ENCODE measurements at places on chromosomes 7 and 10. TPM values are rescaled to one million over a fixed set of nuclear protein-coding genes. Genes with fewer than 3 reads are reported as not detected.
A peak's percentile ranks its signal among the peaks of the same experiment; 100 is the strongest.

Gene OR6B1
- total RNA-seq, result not detected

Gene PTN
- 0.23 TPM for total RNA-seq

Gene CPXM2
- total RNA-seq, result not detected

Gene C7orf57
- 0.06 TPM for total RNA-seq

Gene AMPH
- 0.03 TPM for total RNA-seq

Gene CUX1
- 29.1 TPM for total RNA-seq

Gene PRLHR
- not detected for total RNA-seq

Gene POLR2J2
- total RNA-seq, result 1.6 TPM

DNA sequence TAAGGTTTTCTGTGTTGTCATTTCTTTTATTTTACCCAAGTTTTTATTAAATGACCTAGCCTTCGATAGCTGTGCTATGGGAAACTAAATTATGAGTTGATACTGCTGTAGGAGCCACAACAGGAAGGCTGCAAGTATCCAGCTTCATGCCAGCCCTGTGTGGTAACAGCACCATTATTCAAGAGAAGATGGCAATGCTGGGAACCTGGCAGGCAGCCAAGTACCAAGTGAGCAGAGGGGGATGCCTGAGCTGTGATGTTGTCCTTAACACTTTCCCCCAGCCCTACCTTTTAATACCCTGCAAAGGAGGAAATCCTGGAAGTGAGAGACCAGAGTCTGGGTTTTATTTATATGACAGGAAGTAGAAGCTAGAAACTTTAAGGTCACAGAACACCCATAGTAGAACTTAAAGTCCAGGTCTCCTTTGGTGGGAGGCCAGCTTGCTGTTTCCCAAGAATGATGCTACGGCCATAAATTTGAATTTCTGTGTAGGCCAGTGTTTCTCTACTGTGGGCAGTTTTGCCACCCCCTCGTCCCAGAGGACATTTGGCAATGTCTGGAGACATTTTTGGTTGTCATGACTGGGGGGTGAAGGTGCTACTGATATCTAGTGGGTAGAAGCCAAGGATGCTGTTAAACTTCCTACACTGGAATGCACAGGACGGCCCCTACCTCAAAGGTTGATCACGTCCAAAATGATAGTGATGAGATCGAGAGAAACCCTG is 9.2 kb upstream of the ATXN7L1 start:
- no peak overlapping the region for H3K27ac ChIP-seq
- H3K27me3 ChIP-seq, result no peaks in the 10 kb centered on the region
- peak; percentile 22 for DNase-seq
- H3K4me3 ChIP-seq, result no peak overlapping the region
- H3K4me1 ChIP-seq, result 0 out of 2 replicates have a peak, but pooled peaks cover 7% of the 10 kb centered on the region

DNA sequence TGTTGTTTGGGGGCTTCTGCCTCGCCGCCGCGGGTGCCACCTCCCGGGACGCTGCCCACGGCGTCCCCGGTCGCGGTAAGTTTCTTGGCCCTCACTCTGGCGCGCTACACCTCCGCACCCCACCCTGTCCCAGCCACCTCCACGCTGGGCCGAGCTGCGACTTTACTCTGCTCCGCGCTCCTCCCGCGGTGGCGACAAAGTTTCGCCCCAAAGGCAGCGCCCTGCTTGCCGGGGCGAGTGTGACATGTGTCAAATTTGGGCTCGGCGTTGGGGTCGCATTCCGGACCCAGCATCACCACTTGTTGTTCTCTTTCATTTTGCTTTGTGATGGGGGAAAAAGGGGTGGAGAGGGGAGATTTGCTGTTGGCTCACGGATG is 167.7 kb upstream of the PPP1R3A start:
- no peaks in the 10 kb centered on the region for H3K36me3 ChIP-seq

DNA sequence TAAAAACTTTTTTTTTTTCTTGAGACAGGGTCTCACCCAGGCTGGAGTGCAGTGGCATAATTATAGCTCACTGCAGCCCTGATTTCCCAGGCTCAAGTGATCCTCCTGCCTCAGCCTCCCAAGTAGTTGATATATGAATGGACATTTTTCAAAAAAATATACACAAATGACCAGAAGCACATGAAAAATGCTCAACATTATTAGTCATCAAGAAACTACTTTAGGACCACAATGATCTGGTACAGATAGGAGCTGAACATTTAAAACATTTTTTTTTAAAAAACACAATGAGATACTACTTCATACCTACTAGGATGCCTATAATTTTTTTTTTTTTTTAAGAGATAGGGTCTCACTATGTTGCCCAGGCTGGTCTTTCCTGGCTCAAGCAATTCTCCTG is 21.7 kb downstream of the SCD start:
- peaks cover 4% of the 10 kb centered on the region for H3K36me3 ChIP-seq
- no peak overlapping the region for H3K27ac ChIP-seq
- no peak overlapping the region for H3K4me3 ChIP-seq
- H3K27me3 ChIP-seq, result no peaks in the 10 kb centered on the region

DNA sequence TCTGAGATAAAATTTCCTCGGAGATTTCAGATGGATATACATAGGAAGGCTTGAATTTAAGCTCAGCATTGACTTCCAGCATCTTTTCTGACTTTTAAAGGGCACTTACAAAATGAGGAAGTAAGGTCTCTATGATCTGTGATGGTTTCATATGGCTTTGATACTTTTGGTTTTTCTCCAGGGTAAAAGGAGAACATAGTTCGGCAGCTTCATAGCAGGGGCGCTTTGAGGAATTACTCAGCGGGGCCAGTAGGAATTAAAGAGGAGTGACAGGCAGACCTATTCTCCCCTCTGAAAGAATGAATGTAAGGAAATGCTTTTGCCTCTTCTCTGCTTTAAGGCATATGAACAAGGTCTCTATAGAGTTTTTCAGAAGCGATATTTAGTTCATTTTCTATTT is 80.0 kb upstream of the PCDH15 start:
- no peak for DNase-seq
- H3K27me3 ChIP-seq, result no peaks in the 10 kb centered on the region
- no peak overlapping the region for H3K4me3 ChIP-seq
- H3K36me3 ChIP-seq, result no peaks in the 10 kb centered on the region

DNA sequence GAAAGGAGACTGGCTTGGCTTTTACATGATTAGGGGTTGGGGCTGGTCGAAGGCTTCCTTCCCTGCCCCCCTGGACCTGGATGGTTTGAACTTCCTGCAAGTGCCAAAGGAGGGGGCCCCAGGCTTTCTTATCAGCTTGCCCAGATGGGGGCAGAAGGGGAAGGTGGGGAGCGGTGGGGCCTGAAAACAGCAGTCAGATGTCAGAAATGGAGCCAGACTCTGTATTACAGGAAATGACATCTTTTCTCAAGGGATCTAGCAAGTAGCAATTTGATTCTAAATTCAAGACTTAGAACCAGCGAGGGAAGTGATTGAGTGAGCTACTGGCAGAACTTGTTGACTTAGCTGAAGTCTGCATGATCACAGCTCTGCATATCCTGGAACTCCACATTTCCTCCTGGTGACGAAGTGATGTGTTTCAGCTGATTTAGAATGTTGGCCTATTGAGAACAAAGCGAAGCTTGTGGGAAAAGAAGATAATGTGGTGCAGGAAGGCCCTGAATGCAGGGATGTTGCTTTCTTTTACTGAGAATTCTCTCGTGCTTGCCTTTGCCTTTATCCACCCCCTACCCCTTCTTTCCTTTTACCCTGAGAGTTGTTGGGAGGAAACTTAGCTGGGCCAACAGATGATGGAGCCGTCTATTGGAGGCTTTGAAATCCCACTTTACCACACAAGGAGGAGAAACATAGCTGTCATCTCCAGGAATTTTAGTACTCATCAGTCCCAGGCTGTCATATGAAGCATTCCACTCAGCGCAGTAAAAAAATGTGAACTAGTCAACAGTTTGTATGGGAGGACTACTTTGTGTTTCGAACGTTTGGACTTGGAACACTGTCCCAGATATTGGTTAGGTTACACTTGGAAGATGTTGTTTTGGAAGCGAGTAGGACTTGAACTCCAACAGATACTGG is 43.2 kb downstream of the CCNY start:
- no peak overlapping the region for H3K27ac ChIP-seq
- H3K4me3 ChIP-seq, result no peak overlapping the region
- no peaks in the 10 kb centered on the region for H3K27me3 ChIP-seq
- no peak for DNase-seq
- H3K36me3 ChIP-seq, result no peaks in the 10 kb centered on the region

DNA sequence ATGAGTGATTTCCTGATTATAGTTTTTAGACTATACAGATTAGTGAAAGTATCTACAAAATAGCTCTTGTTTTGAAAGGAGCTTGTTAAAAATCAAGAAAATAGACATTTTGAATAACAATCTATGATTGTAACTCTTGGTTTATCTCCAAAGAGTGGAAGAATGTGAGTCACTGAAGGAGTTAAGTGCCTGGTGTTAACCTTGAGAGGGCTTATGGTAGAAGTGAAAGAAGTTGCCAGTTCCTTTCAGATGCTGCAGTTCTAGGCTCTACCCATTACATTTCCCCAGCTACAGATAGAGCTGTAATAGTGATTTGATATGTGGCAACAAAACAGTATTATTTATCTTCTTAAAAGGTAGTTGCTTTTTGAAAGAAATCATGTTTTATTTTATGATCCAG is 12.7 kb downstream of the NRBF2 start:
- H3K27me3 ChIP-seq, result no peaks in the 10 kb centered on the region
- H3K4me1 ChIP-seq, result no peaks in the 10 kb centered on the region
- peaks cover 2% of the 10 kb centered on the region for H3K36me3 ChIP-seq
- H3K27ac ChIP-seq, result no peak overlapping the region
- no peak overlapping the region for H3K4me3 ChIP-seq

Measured in SJCRH30 (cell line).